GM10248 (cell line): ENCODE measurements at places on chromosomes 2 and 18.

DNA sequence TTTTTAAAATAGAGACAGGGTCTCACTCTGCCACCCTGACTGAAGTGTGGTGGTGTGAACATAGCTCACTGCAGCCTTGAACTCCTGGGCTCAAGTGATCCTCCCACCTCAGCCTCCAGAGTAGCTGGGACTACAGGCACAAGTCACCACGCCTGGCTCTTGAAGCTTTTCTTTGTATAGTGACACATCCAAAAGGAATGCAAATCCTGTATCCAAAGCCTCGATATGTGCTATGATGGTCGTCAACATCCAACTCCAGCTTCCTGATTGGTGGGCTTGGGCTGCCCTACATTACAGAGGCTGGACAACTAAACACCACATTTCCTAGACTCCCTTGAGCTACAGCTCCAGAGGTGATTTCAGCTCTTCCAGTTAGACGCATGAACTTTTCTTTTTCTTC lies 101.7 kb upstream of the PGAP1 start:
- no peak for DNase-seq

- DNase-seq = no peak
Observed at GRCh38 chr2:134344954-134345697, 91.3 kb downstream of the MGAT5 start.

DNA sequence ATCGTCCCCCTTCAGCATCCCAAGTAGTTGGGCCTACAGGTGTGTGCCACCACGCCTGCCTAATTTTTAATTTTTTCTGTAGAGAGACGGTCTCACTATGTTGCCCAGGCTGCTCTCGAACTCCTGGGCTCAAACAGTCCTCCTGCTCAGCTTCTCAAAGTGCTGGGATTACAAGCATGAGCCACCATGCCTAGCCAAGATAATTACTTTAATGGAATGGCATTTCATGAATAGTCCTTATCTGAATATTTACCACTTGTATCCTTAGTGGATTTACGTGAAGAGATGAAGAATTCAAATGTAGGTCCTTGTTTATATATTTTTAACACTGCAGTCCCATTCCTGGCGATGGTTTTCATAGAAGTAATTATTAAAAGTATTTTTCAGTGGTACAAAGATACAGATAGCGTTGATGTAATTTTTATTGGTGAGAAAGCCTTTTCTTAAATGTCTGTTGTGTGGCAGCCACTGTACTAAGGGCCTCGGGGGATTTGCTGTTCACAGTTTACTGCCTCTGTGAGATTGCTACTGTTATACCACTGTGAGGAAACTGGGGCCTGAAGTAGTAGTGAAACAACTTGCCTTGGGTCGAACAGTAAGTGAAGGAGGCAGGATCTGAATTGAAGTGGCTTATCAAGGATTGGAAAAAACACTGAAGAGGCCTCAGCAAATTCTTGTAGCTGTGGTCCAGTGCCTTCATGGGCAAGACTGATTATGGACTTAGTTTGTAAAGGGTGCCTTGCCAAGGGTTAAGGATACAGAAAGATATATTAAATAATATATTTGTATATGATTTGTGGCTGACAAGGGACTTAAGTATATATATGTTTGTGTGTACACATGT lies 151.2 kb downstream of the PRPF40A start:
- DNase-seq = no peak

DNA sequence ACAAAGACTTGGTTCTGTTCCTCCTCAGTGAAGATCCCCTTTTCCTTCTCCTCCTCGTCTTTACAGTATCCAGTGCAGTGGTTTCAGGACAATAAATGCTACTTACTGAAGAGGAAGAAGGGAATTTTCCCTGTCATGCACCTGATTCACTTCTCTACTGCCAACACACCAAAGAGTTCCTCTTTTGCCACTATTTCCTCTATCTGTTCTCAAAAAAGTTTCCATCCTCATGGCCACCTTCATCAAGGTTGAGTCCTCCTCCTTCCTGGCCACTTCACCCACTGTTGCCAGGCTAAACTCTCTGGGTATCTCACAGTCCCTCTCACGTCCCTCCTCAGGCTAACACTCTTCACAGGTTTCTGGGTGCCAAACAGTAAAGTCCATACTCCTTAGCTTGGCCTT lies 41.7 kb downstream of the PLEKHM3 start:
- peak; percentile 56 for DNase-seq

- DNase-seq = no peak
Observed at GRCh38 chr2:181780657-181781056, 100.3 kb upstream of the NEUROD1 start.

GRCh38 chr2:190718652-190719526 lies 70.0 kb downstream of the NAB1 start:
- DNase-seq = peak; percentile 67

- no peak for DNase-seq
Observed at GRCh38 chr2:8549273-8549922, 132.5 kb upstream of the ID2 start.

GRCh38 chr2:176419591-176420071 lies 150.4 kb downstream of the MTX2 start:
- no peak for DNase-seq

- no peak for DNase-seq
Observed at GRCh38 chr18:7908681-7909299, 341.7 kb downstream of the PTPRM start.

- DNase-seq = peak; percentile 49
Observed at GRCh38 chr2:73920577-73921545, 5.8 kb upstream of the DGUOK start.

DNA sequence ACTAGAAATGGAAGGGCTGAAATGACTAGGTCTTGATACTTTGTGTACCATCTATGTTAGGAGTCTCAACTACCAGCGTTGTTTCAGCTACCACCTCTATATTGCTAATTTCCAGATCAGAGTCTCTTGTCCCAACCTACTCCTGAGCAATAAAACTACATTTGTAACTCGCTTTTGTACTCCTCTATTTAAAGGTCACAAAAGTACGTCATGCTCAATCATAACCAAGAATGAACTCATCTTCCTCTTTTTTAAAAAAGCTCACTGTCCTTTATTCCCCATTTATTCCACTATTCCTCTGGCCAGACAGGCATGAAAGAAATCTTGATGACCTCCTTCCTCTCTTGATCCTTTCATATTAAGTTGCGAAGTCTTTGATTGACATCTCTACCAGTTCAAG lies 11.2 kb upstream of the MATN3 start:
- DNase-seq = no peak

DNA sequence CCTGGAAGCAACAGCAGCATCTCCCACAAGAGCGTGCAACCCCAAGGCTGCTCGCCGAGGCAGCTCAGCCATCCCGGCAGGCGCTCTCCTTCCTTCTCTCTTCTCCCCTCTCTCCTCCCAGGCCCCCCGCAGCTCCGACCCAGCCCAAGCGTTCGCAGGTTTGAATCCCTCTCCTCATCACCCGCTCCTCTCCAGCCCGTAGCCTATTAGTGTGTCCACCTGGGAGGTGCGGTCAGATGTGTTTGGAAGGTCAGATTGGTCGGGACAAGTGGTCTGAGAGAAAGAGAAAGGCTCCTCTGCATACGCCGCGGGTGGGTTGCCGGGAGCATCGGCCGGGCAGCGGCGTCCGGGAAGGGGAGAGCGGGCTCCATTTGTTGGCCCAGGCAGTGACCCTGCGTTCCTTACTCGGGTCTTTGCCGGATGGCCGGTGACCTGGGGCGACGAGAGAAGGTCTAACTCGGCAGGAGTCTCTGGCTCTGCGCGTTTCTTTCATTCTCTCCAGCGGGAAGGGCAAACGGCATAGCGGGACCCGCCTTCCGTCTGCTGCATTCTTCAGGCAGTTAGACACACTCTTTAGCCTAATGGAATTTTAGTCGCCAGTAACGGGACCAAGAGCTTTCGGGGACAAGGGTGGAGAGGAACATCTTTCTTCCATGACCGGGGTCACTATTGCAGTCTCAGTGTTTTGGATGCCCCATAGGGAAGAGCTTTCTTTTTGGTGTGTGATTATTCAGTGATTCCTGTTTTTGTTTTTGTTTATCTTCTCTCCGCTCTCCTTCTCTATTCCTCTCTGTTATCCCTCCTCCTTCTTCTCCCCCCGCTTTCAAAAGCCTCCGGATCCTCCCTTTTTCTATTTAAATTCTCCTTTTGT lies 1.1 kb upstream of the TMEFF2 start:
- peak; percentile 25 for DNase-seq

DNA sequence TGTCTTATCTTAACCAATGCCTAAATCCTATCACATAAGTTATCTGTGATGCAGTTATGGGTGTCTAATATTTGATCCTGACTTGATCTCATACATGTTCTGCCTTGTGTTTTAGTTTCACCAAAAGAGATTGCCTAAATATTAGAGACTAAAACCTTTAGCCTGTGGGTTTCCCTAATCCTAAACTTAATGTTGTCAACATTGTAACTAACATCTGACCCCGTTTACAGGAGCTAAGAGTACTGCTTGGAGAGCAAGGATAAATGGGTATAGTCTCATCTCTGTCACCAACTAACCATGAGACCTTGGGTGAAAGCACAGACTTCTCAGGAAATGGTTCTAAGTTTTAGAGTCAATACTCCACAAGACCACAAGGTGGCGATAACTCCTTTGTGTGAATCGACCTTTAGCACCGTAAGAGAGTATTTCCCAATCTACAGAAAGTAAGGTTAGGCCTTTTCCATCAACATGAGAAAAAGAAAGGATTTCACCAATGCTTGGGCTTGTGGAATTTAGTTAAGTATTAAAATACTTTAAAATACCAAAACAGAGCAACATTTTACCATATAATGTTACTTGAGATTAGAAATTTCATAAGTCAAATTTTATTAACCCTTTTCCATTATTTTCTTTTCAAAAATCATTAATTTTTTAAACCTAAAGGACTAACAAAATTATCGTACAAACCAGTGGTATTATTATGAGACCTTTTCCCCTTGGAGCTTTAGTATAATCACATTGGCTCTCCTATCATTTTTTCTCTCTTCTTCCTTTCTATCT lies 60.5 kb downstream of the G6PC2 start:
- DNase-seq = peak; percentile 26

DNA sequence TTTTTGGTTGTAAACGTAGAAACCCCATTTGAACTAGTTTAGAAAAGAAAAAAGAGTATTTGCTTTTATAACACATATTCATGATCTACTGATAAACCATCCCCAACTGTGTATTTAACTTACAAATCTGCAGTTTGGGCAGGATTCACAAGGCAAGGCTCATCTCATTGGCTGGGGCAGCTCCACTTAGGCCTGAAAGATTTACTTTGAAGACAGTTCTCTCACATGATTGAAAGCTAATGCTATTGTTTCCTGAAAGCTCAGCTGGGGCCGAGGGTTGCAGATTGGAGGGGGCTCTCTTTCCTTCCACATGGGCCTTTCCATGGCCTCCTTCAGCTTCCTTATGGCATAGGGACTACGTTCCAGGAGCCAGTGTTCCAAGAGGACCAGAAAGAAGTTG lies 47.4 kb downstream of the ARHGAP15 start:
- DNase-seq = no peak

GRCh38 chr2:72806280-72806945 lies 19.4 kb downstream of the EXOC6B start:
- DNase-seq = no peak

- DNase-seq = peak; percentile 11
Observed at GRCh38 chr2:57890464-57890863, 156.1 kb upstream of the VRK2 start.

DNA sequence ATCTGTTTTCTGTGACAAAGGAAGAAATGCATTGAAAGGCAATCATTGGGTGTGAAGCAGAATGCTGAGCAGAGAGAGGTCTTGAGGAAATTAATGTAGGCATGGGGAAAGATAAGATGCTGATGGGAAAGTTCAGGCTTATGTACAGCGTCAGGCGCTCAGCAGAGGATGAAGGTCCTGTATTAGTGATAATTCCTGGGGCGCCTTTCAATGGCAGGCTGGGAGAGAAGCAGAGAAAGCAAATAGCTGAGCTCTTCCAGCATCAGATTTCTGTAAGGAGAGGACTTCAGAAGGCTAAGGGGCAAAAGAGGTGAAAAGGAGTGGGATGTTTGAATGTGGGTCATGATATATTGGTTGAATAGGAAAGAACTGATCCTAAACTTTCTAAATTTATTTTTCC lies 129.8 kb downstream of the HNMT start:
- no peak for DNase-seq

DNA sequence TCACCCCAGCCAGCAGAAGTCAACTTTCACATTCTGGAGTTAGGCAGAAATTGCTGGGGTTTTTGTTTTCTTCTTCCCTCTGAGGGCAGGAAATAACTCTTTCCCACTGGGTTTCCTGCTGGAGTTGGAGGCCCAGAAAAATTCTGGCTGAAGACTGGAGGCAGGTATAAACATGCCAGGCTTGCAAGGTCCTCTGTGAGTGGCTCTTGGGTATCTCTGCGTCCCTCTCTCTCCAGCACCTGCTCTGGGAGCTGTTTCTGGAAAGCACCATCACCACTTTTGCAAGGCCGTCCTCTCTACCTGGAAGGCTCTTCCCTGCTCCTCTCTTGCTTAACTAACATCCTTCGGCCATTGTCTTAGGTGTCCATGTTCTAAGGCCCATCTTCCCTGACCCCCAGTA lies 91.0 kb downstream of the MCFD2 start:
- DNase-seq = no peak

DNA sequence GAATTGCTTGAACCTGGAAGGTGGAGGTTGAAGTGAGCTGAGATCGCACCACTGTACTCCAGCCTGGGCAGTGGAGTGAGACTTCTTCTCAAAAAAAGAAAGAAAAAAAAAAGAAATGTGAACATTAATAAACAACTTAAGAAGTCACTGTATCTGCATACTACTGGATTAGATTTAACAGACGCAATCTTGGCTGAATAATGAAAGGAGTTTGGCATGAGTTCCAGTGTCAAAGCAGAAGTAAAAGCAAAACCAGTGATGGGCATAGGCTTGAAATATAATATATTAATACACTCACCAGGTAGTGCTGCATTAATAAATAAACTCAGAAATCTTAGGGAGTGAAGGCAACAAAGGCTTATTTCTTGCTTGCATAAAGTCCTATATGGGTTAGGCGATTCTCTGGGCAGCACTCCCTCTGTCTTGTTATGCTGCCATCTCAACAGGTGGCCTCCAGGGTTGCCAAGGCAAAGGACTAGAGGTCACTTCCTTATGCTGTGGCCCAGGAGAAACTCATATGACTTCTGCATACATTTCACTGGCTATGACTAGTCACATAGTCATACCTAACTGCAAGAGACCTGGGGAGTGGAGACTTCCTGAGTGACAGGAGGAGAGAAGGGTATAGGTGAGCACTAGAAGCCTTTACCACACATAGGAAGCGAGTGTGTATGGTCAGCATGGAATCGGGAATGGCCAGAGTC lies 296.2 kb upstream of the SPRED2 start:
- DNase-seq = no peak

GRCh38 chr2:234812851-234813250 lies 139.0 kb upstream of the SH3BP4 start:
- no peak for DNase-seq

DNA sequence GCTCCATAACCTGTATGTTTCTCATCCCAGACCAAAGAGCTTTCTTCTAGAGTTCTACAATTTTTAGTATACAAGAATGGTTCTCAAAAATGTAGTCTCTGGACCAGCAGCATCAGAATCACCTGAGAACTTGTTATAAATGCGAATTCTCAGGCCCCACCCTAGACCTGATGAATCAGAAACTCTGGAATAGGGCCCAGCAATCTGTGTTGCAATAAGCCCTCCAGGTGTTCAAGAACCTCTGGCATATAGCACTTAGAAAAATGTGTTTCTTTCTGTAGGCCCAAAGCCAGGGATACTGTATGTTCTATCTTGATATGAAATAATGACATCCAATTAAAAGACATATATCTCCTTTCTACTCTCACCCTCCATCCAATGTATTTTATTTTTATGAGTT lies 10.4 kb downstream of the PAIP2B start:
- no peak for DNase-seq
